ENCODE measurements at places on chromosomes 5 and 9.
A peak's percentile ranks its signal among the peaks of the same experiment; 100 is the strongest.

GRCh38 chr9:130898552-130898852 lies 1.9 kb upstream of the QRFP start:
- DNase-seq = no peak

DNA sequence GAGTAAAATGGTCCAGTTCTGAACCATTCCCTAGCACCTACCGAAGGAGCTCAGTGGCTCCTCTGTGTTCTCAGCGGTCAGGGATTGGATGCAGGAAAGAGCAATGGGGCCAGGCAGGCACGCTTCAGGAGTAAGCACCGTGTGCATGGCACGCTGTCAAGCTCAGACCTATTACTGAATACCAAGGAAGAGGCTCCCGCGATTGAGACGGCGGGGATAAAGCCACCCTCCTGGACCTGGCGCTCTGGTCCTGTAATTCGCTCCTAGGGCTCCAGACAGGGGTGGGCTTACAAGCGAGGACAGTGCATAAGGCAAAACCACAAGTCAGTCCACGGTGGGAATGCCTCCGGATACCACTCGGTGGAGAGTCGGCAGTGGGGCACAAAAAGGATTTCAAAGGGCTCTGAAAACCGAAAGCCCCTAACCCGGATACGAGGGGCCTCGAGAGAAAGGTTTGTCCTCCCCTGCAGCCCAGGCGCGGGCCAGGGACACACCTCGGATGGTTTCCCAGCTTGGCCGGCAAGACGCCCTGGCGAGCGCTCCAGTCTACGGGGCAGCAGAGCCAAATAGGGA lies 988 bp downstream of the OXCT1 start:
- DNase-seq = peak; percentile 29

- no peak for DNase-seq
Measured at GRCh38 chr5:133782736-133783135, 170.4 kb upstream of the FSTL4 start.

- no peak for DNase-seq
Measured at GRCh38 chr9:3888497-3888858, 362.7 kb upstream of the RFX3 start.

DNA sequence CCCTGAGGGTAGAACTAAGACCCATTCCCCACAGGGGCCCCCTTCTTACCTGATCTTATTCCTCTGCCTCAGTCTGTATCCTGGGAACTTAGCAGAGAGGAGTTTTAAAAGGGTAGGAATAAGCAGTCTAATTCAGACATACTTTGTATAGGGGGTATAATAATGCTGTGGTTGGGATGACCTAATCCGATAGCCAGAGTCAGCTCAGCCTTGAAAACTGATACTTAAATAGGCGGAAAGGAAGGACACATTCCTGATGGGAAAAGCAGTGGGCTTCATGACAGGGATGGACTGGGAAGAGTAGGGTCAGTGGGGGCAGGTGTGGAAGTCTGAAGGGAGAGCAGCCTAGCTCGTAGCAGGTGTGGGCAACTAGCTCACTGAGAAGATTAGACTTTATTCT lies 52.2 kb upstream of the TESK1 start:
- DNase-seq = no peak

DNA sequence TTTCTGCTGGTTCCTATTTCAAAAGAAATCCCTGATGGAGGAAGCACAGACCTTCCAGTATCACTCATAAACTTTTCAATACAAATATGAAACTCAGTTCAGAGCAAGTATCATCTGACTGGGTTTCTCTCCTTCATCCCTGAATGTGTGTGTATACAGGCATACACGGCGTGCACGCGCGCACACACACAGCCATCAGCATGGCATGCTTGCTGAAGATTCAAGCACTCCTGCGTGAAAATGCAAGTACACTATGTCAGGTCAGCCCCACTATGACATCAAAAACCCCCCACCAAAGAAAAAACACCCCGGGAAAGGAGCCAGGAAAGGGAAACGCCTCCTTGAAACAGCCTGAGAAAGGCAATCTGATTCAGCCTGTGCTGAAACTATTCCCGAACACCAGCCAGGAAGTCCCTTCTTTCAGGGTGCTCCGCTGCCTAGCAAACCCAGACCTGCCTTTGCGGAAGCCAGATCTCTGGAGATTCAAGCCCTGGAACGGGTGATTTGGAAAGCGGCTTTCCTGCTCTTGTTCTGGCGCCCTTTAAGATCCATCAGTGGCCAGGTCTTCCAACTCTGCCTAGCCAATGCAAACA lies 831 bp downstream of the KLHL3 start:
- no peak for DNase-seq

GRCh38 chr5:1768283-1769000 lies 31.2 kb downstream of the MRPL36 start:
- no peak for DNase-seq

- DNase-seq = peak; percentile 66
Measured at GRCh38 chr9:3528451-3528850, 2.6 kb upstream of the RFX3 start.

- DNase-seq = no peak
Measured at GRCh38 chr5:180783340-180784052, 19.1 kb downstream of the MGAT1 start.

DNA sequence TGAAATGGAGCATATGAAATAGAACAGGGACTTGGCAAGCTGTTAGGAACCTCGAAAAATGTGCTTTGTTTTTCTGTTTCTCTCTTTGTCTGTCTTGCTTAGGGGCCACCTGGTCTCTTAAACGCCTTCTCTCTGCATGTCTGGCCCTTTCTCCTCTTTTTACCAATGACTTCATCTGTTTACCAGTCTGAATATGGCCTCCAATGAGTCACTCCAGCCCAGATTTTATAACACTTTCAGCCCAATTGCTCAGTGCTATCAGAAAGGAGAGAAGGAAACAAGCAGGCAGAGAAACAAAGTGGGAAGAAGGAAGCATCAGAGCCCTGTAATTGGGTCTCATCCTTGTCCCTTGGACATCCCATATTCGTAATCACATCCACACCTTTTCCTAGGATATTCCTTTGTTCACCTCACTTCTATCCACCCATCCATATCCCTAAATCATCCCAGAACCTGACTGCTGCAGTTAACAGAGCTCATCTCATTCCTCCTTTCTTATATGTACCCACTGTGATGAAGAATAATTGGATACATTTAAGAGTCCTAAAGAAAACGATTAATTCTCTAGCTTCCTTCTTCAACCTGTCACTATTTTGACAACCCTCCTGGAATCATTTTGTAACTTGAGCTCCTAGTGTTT lies 151.8 kb upstream of the GPR151 start:
- DNase-seq = no peak
